Activated CD4-positive, alpha-beta T cell treated with anti-CD3 and anti-CD28 coated beads, Interleukin-10, Interleukin-2, amounts not matched to agents 100 ng/mL and 50 ng/mL, durations not matched to agents 16 hours and 8 hours (primary cell): ENCODE measurements at places on chromosomes 3 and 15.

GRCh38 chr3:11509173-11510000, 134.3 kb downstream of the VGLL4 start:
- no peak for DNase-seq

GRCh38 chr15:33048255-33048654, 146.3 kb downstream of the FMN1 start:
- no peak for DNase-seq

- no peak for DNase-seq
These were observed 20.1 kb upstream of the ALDH1L1 start for GRCh38 chr3:126200534-126200933.

GRCh38 chr3:186519021-186519658, 25.0 kb downstream of the CRYGS start:
- peak; percentile 92 for DNase-seq

DNA sequence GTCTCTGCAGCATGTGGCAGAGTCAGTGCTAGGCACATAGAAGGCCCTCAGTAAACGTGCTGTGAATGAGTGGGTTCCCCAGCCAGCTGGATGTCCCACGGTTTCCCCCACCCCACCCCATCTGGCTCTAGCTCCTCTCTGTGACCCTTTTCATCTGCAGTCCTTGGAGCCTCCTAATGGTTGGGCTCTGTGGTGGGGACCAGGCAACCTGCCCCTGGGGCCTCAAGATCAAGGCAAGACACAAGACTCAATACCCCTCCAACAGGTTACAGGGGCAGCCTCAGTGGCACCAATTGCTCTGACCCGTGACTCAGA, 17.1 kb upstream of the CYP11A1 start:
- DNase-seq, result no peak

DNA sequence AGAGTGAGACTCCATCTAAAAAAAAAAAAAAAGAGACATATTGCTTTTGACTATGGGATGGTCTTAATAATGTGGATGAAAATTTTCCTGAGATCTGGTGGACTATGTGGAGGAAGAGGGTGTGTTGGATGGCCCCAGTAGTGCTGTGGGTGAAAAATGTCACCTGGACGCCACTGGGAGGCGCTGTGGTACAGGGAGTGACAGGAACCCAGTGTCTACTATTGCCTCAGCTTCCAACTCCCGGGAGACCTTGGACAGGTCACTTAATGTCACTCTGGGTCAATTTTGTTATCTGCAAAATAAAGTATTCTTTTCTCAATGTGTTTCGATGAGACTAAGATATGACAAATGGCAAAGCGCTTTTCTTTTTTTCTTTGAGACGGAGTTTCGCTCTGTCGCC, 27.7 kb upstream of the DCP1A start:
- DNase-seq, result peak; percentile 75

- no peak for DNase-seq
These were observed 66.9 kb downstream of the PPM1L start for GRCh38 chr3:160822936-160823335.

DNA sequence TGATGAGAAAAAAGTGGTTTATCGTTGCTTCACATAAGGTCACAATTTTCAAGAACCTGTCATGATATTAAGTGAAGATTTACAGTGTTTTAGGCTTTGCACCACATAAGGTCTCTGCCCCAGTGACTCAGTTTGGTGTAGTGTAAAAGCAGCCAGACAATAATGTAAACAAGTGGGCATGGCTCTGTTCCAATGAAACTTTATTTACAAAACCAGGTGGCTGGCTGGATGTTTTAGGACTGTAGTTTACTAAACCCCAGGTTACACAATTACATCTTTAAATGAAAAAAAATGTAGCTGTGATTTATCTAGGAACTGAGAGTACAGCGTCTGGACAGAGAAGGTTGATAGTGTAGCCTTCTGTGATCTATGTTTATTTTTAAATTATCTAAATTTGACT, 9.7 kb upstream of the FBXL22 start:
- DNase-seq, result no peak

GRCh38 chr3:82001276-82001923, 240.0 kb upstream of the GBE1 start:
- DNase-seq, result no peak

GRCh38 chr15:93826790-93827189, 404.6 kb upstream of the MCTP2 start:
- no peak for DNase-seq

DNA sequence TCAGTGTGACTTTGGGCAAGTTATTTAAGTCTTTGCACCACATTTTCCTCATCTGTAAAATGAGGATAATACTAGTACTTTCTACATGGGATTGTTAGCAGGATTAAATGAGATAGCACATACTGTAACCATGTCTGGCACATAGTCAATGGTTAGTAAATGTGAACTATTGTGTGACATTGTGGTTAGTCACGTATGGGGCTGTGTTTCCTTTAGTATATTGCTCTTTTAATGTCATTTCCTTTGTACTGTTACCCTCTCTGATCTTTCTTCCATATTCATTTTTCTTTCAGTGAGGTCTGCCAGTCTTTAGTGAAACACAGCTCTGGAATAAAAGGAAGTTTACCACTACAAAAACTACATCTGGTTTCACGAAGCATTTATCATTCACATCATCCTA, 21.4 kb downstream of the OPA1 start:
- peak; percentile 35 for DNase-seq

DNA sequence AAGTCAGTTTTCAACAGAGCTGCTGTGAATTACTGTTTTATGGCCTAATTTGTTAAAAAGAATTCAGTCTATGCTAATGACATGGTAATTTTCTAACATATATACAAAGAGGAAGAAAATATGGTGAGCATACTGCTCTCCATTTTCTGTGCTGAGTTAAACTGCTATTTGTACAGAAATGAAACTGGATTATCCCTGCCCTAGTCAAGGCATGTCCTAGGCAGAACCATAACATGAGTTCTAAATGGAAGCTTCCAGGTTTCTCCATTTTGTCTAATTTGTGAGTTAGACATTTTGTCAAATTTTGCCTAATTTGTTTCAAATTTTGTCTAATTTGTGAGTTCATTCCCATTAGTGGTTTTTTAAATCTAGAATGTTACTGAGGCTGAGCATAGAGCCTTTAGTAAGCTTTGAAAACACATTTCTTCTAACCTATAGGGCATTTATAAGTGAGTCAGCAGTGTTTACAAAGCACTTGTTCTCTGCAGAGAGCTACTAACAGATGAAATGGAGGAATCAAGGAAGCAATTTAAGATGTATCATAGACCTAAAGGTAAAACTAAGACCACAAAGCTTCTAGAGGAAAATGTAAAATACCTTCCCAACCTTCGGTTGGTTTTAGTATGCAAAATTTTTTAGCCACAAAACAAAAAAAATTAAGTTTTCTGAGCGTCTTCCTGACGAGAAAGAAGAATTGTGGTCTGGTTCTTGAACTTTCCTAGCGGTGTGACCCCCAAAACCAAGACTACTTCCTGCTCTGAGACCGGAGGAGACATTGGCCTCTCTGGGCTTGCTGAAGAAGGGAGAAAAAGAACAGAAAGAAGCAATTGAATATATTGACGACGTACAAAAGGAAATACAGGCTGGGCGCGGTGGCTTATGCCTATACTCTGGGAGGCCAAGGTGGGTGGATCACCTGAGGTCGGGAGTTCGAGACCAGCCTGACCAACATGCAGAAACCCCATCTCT, 9.8 kb downstream of the P2RY14 start:
- DNase-seq, result peak; percentile 62

GRCh38 chr3:153150991-153151390, 11.0 kb upstream of the RAP2B start:
- no peak for DNase-seq

GRCh38 chr3:25940935-25941334, 151.0 kb downstream of the OXSM start:
- DNase-seq, result no peak

DNA sequence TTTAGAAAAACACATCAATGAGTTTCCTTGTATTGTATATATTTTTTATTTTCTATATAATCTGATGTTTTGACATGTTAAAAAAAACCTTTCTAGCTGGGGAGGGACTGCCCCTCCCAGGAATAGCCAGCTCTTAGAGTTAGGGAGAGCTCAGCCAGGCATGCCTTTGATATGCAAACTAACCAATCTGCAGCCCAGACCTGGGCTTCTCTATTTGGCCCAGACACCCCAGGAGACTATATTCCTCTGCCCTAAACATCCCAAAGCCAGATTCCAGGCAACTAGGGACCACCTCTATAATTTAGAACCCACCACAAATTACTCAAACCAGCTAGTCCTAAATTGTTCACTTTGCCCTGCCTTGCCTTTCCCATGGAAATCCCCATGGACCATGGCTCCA, 390.9 kb upstream of the ADAMTS9 start:
- no peak for DNase-seq

- DNase-seq, result no peak
These were observed 114.9 kb downstream of the PLD1 start for GRCh38 chr3:171695426-171695825.

DNA sequence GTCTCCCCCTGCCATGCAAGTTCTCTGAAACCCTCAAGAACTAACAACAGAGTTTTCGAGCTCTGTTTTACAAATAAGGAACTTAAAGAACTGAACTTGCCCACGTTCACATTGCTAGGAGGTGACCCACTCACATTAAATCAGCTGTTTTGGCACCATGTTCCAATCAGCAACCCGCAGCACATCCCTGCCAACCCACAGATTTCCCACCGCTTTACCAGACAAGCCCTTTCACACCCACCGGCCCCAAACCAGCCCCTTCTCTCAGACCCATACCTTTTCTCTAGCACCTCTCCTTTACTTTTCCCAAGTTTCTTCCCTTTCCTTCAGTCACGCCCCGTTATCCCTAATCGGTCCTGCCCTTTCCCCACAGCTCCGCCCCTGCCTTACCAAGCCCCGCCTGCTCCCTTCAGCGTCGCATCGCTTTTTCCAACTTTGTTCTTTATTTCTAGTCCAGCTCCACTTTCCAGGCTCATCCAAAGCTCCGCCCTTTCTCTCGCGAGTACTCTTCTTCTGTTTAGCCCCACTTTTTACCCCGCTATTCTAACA, 804 bp upstream of the BRPF1 start:
- DNase-seq, result no peak

GRCh38 chr3:9862391-9863057, 17.5 kb downstream of the CIDEC start:
- no peak for DNase-seq

GRCh38 chr3:66106788-66107187, 68.1 kb upstream of the MAGI1 start:
- DNase-seq, result peak; percentile 23

DNA sequence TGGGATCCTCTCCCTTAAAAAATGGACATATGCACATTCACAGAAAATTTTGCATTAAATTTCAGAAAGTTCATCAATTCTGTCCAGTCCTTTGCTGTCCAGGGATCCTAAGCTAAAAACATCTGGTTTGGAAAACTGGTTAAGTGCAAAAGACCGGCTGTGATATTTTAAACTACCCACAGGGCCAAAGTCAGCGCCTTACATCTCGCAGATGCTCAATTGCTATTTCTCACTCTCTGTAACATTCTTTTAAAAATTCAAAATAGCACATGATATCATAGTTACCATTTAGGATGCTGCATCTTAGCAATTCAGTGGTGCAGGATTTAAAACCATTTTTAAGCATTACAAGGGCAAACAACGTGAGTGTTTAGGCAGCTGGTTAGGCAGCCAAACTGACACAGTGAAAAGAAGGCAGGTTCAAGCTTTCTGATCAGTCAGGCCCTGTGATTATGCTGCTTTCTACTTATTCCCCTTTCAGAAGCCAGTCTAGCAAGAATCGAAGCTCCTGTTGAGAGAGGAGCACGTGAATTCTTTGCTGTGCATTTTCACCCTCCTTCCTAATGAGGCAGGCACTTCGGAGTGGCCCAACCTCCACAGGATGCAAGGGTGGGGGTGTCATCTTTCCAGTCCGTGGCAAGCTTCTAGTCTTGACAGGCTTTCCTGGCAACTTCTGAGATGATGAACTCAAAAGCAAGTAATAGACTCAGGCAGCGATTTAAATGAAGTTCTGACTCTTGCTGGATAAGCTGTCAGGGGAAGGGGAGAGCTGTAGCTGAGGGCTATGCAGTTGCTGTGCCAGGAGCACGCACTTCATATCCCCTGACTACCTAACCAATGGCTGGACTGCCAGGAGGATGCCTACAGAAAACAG, 8.8 kb downstream of the PRICKLE2 start:
- DNase-seq, result no peak

DNA sequence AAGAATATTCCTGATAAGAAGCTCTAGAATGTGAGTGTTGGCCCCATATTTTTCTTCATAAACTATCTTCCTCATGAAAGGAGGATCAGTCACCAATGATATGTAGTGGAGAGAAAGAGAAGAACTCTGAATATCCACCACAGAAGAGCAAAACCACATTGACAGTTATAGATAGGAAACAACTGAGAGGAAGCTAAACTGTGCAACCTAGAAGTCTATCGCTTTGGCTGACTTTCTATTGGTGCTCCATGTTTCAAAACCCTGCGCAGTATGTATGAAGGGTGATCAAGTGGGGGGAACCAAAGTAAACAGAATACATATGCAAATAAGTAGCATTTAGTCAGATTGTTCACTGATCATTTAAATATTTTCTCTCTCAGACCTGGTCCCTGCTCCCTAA, 41.0 kb upstream of the ZNF280D start:
- no peak for DNase-seq

DNA sequence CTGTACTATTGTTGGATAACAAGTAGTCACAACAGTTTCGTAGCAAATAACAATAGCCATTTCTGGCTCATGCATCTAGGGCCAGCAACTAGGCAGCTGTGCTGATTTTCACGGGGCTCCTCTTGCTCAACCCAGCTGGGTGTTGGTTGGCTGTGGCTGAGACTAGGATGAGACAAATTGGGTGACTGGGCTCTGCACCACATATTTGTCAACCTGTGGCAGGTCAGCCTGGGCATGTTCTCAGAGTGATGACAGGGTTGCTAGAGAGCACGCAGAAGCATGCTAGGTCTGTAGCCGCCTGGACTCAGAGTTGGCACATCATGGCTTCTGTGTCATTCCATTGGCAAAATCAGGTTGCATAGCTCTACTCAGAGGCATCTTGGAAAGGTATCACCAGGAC, 175.9 kb downstream of the OTOL1 start:
- no peak for DNase-seq

- DNase-seq, result no peak
These were observed 53.9 kb downstream of the FGD5 start for GRCh38 chr3:14872706-14873105.

GRCh38 chr15:93987068-93987467, 244.3 kb upstream of the MCTP2 start:
- peak; percentile 64 for DNase-seq

- peak; percentile 9 for DNase-seq
These were observed 59.1 kb downstream of the TRIM42 start for GRCh38 chr3:140736863-140737460.

DNA sequence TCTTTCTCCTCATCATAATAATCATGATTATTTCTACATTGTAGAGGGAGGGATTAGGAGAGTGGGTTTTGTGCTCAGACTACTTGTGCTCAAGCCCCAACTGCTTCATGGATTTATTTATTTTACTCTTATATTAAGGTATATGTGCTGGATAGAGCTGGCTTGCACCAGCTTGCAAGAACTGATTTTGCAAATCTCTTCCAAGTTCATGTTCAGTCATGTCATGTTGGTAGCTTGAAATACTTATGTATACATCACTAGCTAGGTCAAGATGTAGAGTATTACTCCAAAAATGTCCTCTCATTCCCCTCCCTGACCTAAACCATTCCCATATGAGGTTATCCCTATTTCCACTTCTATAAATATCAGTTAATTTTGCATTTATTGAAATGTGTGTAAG, 293.9 kb upstream of the RBMS3 start:
- DNase-seq, result no peak

GRCh38 chr15:91685436-91685835, 168.1 kb upstream of the SLCO3A1 start:
- no peak for DNase-seq

GRCh38 chr15:80440024-80440423, 35.8 kb downstream of the ARNT2 start:
- no peak for DNase-seq

- DNase-seq, result no peak
These were observed 373.1 kb upstream of the WNT5A start for GRCh38 chr3:55860049-55860721.
